ENCODE measurements at places on chromosomes 4 and X.

DNA sequence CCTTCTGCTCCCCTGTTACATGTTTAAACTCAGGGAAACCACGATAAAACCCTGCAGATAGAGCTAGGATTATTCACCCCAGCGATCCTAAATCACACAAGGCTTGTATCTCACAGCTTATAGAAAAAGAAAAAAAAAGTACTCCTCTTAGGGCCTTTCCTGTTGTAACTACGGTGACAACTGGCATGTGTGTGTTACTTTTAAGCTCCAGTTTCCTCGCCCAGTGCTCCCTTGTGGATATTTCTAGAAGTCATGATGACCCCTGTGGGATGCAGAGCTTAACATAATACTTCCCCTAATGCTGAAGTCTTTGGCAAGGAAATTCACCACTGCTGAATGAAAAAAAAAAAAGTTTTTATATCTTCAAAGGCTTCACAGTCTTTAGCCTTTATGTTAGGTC is 114.7 kb downstream of the NWD2 start:
- no peak for DNase-seq

- DNase-seq: no peak
Observed at GRCh38 chr4:128107766-128108165, 46.7 kb downstream of the LARP1B start.

DNA sequence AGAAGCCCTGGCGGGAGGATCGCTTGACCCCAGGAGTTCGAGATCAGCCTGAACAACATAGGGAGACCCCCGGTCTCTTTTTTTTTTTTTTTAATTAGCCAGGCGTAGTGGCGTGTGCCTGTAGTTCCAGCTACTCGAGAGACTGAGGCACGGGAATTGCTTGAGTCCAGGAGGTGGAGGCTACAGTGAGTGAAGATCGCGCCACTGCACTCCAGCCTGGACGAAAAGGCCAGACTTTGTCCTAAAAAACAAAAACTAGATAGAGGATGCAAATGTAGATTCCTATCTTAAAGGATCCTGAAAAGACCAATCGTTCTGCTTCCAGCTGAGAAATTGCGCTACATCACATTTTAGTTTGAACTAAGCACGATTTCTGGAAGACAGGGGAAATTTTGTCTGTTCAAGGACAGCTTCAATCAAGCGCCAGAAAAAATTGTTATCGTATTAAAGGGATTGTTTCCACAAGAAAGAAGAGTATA is 627 bp upstream of the HSD17B11 start:
- no peak for DNase-seq

GRCh38 chrX:143466130-143466529 is 51.1 kb downstream of the SPANXN3 start:
- DNase-seq: no peak

- no peak for DNase-seq
Observed at GRCh38 chr4:167025670-167026069, 208.6 kb downstream of the SPOCK3 start.

DNA sequence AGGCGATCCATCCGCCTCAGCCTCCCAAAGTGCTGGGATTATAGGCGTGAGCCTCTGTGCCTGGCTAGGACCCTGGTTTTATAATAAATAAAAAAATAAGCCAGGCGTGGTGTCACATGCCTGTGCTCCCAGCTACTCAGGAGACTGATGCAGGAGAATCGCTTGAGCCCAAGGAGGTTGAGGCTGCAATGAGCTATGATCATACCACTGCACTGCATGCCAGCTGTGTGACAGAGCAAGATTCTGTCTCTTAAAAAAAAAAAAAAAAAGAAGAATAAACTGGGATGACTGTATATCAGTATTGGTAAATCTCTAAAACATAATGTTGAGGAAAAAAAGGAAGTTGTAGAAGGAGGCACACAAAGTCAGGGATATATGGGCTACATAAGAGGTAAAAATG is 45.7 kb upstream of the SLC34A2 start:
- no peak for DNase-seq

- no peak for DNase-seq
Observed at GRCh38 chr4:137632842-137633241, 100.5 kb upstream of the PCDH18 start.

- no peak for DNase-seq
Observed at GRCh38 chrX:98646351-98646750, 1762.6 kb downstream of the RPA4 start.

GRCh38 chrX:38106991-38107655 is 100.8 kb downstream of the SYTL5 start:
- DNase-seq: no peak

- no peak for DNase-seq
Observed at GRCh38 chr4:149604827-149605226, 210.8 kb downstream of the IQCM start.

DNA sequence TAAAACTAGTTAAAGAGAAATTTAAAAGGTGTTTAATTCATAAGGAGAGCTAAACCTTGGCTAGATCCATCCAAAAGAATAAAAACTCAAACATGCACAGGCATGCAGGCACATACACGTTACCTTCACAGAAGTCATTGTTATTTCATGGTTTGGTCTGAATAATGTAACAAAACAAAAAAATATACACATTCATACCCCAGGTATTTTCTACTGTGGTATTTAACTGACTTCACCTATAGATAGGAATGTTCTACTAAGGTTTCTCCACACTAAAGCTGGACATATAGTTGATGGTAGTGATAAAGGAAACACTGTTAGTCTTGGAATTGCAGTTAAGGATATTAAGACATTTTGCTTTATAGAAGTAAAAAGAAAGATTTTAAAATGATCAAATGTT is 283.6 kb upstream of the PCDH10 start:
- no peak for DNase-seq

DNA sequence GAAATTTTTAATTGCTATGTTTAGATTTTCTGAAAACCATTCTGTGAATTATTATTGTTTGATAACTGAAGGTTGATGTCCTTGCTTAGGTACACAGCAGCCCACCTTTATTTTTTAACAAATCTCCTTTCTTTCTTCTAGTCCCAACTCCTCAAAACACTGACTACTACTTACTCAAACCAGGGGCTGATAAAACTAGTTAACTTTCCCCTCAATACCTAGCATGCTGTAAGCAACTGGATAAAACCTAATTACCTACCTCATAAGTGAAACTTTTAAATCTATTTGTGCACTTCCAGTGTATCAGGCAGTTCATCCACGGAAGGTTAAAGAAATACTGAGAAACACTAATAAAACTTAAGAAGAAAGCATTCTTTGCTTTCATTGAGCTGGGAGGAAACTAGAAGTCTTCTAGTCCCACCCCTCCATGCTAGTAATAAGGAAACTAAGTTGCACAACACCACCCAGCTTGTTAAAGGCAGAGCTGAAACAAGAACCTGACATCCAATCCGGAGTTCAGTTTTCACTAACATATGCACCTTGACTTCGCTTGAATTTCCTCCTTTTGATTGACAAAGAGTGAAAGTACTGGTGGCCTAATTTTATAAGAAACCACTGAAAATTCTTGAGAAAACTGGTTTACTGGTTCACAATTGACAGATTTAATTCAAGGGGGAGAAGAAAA is 180.2 kb upstream of the TET2 start:
- DNase-seq: no peak

DNA sequence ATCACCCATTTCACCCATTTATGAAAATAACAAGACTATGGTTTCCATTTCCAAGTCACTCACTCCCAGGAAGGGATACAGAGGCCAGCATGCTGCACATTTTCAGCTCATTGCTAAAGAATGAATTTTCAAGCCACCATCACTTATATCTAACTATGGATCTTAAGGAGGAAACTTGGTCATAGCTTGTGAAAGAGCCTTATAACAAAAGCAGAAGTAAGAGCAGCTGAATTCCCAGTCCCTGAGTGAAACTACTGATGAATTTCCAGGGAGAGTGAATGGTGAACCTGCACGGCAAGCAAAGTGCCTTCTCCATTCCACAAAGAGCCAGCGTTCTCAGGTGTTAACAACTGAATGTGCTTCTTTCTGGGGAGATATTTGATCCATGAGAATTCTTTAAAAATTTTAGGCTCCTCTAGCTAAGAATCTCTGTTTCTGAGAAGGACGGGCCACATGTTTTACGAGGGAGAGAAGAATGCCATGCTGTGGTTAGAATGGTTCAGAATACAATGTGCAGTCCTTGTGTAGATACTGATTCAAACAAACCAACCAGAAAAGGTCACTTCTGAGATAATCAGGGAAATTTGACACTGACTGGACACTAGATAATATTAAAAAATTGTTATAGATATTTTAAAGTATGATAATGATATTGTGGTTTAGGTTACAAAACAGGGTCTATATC is 24.0 kb downstream of the BTC start:
- DNase-seq: no peak

DNA sequence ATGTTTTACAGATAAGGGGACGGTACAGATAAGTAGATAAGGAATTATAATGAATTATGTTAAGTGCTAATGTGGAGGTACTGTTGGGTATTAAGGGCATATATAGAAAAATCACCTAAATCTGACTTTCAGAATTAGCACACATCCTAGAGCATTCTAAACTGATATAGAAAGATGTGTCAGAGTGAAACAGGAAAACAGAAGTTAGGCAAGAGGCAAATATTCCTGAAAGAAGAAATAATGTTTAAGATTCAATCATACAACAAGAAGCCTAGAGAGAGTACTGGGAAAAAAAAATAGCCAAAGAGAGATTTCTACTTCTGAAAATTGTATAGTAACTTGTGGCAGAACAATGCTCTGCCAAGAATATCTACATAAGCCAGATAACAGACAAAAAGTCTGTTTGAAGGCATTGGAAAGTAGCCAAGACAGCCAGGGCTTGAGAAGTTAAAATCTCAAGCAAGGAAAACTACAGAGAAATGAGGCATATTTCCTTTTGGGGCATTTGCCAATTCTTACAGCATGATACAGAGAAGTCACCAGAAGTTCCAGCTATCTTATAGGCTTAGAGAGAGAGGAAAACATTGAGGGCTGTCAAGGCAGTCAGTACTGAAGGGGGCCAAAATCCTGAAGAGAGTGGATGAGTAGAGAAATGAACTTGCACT is 646.0 kb downstream of the RPA4 start:
- DNase-seq: no peak

DNA sequence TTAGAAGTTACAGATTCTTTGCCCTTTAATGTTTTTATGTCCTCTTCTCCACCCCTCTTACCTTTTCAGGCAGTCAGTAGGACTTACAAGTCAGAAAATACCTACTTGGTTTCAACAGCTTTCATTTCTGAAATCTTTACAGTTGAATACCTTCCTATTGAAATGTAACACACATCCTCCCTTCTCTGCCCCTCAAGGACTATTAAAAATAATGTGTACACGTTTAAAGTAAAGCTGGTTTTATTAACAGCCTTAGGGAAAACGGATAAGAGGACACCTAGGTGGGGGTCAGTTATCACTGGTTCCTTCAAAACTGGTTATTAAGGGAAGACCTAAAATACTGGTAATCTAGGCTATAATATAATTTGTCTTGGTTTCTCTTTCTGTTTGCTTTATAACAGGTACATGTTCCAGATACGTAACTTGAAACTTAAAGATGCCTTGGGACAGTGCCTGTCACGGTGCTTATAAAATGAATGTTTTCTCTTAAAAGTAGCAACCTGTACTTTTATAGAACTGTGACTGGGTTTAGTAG is 1.8 kb downstream of the CCSER1 start:
- DNase-seq: no peak

DNA sequence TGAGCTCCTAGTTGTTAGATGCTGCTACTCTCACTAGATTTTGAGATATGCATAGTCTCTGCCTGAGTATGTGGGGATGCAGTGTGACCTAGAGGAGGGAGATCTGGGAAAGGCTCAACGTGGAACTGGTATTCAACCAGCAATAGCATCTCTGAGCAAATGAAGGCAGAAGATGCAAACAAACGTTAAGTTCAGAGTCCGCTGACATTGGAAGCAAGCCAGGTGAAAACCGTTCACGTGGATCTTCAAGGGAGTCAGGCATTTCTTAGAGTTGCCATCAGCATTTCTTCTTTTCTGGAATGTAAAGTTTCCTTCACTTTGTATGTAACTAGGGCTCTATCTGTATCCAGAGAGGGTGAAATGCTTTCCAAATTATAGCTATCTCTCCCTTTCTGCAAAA is 59.9 kb downstream of the C4orf51 start:
- DNase-seq: no peak
